Non-pigmented ciliary epithelial cell (primary cell): ENCODE measurements at places on chromosomes 11 and 22.

GRCh38 chr11:111513240-111513605 lies 1.0 kb upstream of the BTG4 start:
- no peak for DNase-seq

GRCh38 chr11:65148657-65149056 lies 14.3 kb upstream of the SYVN1 start:
- DNase-seq, result no peak

GRCh38 chr11:101091781-101092180 lies 37.8 kb downstream of the PGR start:
- no peak for DNase-seq

DNA sequence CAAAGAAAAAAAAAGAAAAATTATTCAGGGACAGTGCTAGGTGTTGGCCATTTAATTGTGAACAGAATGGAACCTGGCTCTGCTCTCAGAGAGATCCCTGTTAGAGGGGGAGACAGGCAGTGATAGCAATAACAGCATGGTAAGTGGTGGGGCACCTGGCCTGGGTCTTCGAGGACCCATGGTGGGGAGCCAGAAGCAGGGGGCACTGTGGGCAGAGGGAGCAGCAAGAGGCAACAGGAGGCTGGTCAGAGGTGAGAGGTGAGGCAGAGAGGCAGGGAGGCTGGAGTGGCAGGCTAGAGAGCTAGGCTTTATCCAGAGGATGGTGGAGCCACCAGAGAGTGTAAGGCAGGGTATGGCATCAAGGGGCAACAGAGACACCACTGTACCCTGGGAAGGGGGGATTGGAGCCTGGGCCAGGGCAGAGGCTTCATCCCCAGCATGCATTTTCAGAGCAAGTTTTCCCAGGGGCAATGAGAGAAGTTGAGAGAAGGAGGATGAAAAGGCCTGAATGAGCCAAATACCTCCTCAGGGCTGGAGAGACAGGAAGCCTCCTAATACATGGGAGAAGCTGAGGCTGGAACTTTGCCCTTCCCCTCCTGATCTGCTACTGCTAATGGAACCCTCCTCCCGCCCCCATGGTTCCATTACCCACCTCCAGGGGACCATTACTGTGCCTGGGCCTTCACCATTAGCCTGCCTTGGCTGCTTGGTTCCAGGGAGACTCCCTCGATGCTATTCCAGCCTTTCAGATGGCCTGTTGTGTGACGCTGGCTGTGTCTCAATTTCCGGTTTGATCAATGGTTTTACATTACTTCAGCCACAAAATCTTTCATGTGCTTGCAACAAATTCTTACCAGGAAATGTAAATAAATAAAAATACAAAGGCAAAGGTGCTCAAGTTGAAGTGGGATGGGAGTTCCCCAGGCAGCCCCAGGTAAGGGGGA lies 2.6 kb upstream of the P2RY2 start:
- no peak for DNase-seq

DNA sequence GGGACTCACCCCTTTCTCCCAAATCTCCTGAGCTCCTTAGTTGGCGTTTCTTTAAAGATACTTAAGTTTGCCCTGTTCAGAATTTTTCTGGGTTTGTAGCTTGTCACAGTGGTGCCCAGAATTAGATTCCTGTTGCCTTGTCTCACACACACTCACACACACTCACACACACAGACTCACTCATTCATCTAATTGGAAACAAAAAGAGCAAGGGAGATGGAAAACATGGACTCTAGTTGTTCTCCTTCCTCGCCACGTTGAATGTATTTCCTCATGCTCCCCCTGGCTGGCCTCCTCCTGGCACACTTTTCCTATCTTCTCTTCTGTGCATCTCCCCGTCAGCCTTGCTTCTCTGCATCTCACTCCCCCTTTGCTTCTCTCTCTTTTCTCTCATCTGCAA lies 752.3 kb downstream of the NTM start:
- DNase-seq, result no peak

DNA sequence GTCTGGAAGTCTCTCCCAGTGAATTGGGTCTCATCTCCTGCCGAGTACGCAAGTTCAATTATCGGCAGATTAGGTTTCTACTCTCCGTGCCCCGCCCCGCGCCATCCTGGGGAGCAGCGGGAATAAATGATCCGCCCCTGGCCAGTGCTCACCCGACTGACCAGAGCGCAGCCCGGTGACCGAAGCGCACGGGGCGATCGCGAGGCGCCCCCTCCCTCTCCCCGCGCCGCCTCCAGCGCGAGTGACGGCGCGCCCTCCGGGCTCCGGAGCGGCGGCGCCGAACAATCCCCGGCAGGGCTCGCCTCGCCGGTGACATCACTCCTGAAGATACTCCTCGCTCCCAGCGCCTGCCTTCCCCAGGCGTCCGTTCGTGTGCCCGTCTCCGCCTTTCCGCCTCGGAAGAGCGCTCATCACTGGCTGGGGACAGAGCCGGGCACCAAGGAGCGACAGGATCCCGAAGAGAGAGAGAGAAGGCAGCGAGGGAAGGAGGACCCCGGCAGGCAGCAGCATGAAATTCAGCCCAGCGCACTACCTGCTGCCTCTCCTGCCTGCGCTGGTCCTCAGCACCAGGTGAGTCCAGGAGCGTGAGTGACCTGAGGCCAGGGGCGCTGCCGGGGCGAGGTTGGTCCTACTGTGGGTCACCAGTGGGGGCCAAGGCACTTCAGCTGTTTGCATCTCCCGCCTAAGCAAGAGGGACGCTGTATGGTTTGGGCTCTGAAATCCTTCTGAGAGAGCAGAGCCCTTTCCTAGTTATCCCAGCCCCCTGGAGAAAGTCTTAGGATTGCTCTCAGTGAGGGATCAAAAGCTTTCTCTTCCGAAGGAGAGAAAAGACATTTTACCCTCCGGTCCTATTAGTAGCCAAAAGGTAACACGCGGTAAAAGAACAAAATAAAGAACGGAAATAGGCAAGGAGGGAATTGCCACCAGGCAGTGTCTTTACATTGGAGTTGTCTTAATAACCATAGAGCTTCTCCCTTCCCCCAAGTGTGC lies at the start of gene LUZP2:
Gene LUZP2 (plus strand): TSS at position 318 of the 990 bp plus-strand sequence.
- DNase-seq, result no peak

DNA sequence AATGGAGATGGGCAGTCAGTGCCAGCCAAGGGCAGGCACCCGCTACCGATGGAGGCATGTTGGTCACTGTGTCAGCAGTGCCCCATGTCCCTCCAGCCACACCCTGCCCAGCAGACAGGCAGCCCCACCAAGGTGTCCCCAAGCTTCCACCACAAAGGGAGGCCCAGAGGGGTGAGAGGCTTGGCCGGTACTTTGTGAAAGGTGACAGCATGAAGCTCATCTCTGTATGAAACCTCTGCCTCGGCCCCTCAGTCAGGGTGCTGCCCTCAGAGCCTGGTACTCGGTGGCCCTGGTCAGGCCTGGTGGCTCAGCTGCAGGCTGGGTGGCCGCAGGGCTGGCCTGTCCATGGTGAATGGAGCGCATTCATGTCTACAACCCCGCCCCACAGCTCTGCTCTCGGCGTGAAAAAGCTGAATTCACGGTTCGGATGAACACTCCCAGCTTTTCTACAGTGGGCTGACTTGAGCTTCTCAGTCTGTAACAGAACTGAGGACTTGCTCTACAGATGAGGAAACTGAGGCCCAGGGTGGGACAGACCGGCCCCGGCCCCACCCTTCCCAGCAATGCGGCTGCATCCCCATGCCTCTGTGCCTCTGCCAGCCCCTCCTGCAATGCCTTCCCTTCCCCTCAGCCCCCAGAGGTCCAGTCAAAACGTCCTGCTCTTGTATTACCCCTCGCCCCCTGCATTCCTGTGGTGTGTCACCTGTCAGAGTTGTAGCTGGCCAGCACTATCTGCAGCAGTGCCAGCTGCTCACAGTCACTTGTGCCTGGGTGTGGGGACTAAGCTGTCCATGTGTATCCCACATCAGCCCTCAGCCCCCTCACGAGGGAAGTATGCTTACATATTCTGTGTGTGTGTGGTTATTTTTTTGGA lies 27.7 kb downstream of the RSPH14 start:
- DNase-seq, result no peak
